ENCODE measurements at places on chromosomes 11 and 22. TPM values are rescaled to one million over a fixed set of nuclear protein-coding genes. Genes with fewer than 3 reads are reported as not detected.

Gene P2RX6
- not detected for total RNA-seq

Gene UPB1
- not detected for total RNA-seq

Gene GLB1L2
- 14.7 TPM for total RNA-seq

- DNase-seq = no peak
These were observed 22.4 kb downstream of the TRMU start for GRCh38 chr22:46357711-46358520.

DNA sequence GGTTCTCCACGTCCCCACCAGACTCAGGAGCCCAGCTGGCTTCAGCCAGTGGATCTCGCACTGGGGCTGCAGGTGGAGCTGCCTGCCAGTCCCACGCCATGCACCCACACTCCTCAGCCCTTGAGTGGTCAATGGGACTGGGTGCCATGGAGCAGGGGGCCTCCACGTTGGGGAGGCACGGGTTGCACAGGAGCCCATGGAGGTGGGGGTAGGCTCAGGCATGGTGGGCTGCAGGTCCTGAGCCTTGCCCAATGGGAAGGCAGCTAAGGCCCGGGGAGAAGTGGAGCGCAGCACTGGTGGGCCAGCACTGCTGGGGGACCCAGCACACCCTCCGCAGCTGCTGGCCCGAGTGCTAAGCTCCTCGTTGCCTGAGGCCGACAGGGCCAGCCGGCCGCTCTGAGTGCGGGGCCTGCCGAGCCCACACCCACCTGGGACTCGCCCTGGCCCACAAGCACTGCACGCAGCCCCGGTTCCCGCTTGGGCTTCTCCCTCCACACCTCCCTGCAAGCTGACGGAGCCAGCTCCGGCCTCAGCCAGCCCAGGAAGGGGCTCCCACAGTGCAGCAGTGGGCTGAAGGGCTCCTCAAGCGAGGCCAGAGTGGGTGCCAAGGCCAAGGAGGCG, 258.5 kb upstream of the PDGFD start:
- DNase-seq = no peak

GRCh38 chr11:94196363-94196762, 67.7 kb downstream of the PANX1 start:
- no peak for DNase-seq

DNA sequence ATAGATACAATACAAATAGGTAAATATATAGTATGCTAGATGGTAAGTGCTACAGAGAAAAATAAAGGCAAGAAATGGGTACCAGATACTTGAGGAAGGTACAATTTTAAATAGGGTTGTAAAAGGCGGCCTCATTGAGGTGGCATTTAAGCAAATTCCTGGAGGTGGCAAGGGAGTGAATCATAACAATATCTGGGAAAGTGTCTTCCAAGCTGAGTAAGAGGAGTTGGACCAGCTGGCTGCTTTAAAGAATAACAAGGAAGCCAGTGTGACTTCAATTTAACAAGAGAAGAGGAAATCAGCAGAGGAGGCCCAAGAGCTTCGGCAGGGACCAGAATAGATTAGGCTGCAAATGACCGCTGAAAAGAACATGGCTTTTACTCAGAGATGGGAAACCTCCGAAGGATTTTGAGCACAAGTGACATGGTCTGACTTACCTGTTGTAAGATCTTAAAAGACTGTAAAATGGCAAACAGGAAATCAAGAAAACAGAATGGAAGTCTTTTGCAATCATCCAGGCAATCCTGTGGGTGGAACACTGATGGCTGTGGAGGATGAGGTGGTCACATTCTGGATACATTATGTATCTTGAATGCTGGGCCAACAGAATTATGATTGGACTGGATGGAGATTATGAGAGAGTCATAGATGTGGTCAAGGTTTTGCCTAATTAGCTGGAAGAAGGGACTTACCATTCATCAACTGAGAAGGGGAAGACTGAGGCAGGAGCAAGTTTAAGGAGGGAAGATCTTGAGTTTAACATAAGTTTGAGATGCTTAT, 77.2 kb downstream of the RDX start:
- DNase-seq = no peak

DNA sequence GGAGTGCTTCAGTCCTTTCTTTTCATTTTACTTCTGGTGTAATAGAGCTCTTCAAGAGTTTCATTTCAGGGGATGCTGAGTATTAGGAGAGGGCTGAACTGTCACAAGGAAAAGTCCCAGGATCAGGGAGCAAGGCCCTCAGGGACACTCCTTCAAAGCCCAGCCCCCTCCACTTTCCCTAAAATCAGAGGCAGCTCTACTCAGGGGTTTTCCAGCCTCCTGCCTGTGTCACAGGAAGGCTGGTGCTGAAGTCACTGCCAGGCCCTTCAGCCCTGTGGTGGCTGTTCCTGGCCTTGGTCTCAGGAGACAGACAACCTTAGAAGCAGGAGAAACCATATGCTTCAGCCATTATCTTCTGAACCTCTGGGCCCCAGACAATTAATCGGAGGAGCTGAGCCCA, 36.4 kb upstream of the KIRREL3 start:
- DNase-seq = no peak

DNA sequence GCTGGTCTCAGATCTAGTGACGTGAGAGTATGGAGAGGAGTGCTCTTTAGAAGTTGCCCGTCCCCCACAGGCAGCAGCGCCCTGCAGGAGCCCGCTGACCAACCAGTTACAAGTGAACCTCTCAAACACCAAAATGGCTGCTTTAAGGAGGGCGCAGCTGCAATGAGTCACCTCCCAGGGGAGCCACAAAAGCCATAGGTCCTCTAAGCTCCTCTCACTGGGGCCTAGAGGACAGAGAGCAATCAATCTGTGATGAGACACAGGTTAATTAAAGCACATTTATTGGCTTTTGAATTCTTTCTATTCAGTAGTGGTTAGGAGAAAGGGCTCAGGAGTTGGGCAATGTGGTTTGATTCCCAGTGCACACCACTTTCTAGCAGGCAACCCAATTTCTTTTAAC, 15.5 kb upstream of the RAPSN start:
- no peak for DNase-seq

GRCh38 chr11:5605849-5606248, 9.4 kb downstream of the TRIM6 start:
- DNase-seq = no peak

Data from epithelial cell of proximal tubule (primary cell).